ENCODE measurements at places on chromosomes 1 and 21. TPM values are rescaled to one million over a fixed set of nuclear protein-coding genes. Genes with fewer than 3 reads are reported as not detected.

The GFI1 gene
- total RNA-seq: 1.1 TPM

The TMOD4 gene
- total RNA-seq: not detected

The OR2L5 gene
- 0.44 TPM for total RNA-seq

The LEMD1 gene
- total RNA-seq: 64.0 TPM

The PRKCZ gene
- total RNA-seq: 16.5 TPM

The MRAP gene
- not detected for total RNA-seq

The RPTN gene
- not detected for total RNA-seq

The EDN2 gene
- 1.6 TPM for total RNA-seq

The NTMT2 gene
- total RNA-seq: 0.99 TPM

The PRXL2B gene
- total RNA-seq: 17.4 TPM

The KRTAP13-2 gene
- total RNA-seq: not detected

The TRIM17 gene
- 3.5 TPM for total RNA-seq

The TCP10L gene
- 5.5 TPM for total RNA-seq

The PRELP gene
- 12.8 TPM for total RNA-seq

The AVPR1B gene
- total RNA-seq: not detected

The USH2A gene
- 48.3 TPM for total RNA-seq

The C1orf105 gene
- 1.2 TPM for total RNA-seq

The ASCL5 gene
- total RNA-seq: not detected
